Germinal center (tissue), 1 donor: ENCODE measurements at places on chromosomes 7 and 10.
A peak's percentile ranks its signal among the peaks of the same experiment; 100 is the strongest.

GRCh38 chr10:68598978-68599770 is 39.0 kb downstream of the TET1 start:
- DNase-seq: no peak

GRCh38 chr7:158527038-158527437 is 60.6 kb downstream of the PTPRN2 start:
- no peak for DNase-seq

DNA sequence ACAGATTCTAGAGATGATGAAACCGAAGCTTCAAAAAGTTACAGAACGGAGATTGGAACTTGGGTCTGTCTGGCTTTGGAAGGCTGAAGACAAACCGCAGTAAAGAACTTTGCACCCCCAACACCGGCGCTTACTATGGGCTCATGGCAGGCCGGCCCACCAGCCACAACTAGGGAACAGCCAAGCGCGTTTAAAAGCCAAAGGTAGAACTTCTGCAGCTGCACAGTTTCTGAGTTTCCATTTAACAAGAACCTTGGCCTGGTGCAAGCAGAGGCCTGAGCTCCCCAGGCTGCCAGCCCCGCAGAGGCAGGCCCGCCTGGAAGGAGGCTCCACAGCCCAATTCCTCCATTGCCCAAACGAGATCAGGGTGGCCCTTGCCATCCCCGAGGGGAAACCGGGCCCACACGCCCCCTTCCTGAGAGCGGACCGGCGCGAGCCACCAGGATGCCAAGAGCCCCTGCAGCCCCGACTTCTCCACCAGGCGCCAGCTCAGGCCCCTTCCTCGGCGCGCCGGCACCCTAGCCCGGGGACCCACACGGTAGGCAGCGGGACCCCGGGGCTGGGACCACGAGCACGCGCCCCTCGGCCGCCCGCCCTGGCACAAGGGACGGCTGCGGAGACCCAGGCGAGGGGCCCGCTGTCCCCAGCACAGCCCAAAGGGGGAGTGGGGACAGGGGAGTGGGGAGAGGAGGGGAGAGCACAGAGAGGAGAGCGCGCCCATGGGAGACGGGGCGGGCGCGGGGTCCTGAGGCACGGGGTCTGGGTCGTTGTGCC is 566 bp downstream of the MAD1L1 start:
- peak; percentile 65 for DNase-seq

- DNase-seq: no peak
Measured at GRCh38 chr7:4009211-4010060, 672.7 kb upstream of the FOXK1 start.

DNA sequence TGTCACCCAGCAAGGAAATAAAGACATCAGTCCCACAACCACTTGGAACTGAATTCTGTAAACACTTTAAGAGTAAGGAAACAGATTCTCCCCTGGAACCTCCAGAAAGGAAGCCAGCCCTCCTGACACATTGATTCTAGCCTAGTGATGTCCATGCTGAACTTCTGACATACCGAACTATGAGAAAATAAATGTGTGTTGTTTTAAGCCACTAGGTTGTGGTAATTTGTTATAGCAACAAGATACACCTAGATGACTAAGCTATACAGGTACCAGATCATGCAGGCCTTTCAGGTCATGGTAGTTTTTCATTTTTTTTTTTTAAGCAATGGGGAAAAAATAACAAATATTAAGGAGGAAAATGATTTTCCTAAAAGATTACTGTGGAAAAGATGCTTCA is 37.6 kb upstream of the LRRTM3 start:
- DNase-seq: no peak

GRCh38 chr10:108597657-108598319 is 1325.5 kb downstream of the XPNPEP1 start:
- DNase-seq: no peak

DNA sequence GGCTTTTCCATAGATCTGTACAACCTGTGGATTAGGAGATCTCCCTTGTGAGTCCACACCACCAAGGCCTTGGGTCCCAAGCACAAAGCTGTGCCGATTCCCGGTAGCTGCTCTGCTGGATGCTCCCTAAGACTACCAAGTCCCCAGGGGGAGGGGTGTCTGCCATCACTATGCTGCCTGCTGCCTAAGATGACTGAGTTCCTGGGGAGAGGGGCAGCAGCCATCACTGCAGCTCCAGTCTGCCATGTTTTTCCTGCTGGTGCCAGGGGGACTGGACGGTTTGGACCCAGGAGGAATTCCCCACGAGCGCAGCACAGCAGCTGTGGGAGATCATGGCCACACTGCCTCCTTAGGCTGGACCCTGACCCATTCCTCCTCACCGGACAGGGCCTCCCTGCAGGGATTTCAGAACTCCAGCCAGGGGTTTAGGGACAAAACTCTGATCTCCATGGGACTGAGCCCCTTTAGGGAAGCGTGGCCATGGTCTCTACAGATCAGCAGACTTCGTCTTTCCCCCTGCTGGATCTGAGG is 1049.8 kb downstream of the SORCS1 start:
- no peak for DNase-seq
